Fibroblast of skin of back (primary cell): ENCODE measurements at places on chromosomes 12 and 14.
A peak's percentile ranks its signal among the peaks of the same experiment; 100 is the strongest.

GRCh38 chr12:109888179-109889020 is 8.1 kb upstream of the GLTP start:
- peak; percentile 97 for DNase-seq

DNA sequence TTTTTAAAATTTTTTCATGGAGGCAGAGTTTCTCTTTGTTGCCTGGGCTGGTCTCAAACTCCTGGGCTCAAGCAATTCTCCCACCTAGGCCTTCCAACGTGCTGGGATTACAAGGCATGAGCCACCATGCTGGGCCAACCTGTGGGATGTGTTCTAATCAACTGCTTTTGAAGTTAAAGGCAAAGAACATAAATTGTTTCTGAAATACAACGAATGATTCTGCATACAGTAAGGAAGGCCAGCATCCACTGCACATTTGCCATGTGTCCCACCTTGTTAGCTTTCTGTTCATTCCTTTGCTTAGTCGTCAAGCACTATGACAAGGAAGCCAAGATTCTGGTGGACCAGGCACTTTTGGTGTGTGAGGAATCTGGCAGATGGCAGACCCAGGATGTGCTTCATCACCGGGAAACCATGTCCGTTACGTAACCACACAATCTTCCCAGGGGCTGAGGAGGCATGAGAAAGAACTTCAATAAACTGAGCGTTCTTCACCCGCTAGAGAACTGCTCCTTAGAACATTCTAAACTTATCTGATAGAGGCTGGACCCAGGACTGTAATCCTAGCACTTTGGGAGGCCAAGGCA is 24.5 kb downstream of the MOK start:
- DNase-seq, result peak; percentile 91

DNA sequence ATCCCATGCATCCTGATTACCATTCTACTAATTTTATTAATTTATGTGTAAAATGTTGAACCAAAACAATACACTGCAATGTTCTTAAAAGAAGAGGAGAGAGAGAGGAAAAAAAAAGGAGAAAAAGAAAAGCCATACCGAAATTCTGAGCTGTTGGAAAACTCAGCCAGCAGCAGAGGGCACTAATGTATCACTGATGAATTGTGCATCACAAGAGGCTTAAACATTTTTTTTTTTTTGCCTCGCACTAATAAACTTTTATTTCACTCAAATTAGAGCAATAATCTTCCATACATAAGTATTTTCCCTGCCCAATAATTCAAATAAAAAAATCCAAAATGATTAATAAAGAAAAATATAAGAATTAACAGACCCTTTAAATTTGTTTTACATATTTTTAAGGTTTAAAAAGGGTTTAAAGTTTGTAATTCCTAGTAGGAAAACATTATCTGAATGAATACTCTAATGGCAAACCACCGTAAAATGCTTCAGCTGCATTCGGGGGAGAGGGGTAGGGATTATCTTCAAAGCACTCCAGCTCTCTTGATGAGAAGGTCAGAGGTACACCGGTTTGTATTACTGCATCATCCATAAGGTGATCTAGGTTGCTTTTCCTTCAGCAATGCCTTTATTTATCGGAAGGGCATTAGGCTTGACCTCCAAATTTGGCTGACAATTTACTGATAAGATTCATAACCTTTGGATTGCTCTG is 41.9 kb downstream of the ATP23 start:
- DNase-seq, result peak; percentile 58

GRCh38 chr12:131711551-131712205 is 788 bp downstream of the SFSWAP start:
- DNase-seq, result no peak

GRCh38 chr12:111434680-111435338 is 29.1 kb downstream of the SH2B3 start:
- peak; percentile 56 for DNase-seq

DNA sequence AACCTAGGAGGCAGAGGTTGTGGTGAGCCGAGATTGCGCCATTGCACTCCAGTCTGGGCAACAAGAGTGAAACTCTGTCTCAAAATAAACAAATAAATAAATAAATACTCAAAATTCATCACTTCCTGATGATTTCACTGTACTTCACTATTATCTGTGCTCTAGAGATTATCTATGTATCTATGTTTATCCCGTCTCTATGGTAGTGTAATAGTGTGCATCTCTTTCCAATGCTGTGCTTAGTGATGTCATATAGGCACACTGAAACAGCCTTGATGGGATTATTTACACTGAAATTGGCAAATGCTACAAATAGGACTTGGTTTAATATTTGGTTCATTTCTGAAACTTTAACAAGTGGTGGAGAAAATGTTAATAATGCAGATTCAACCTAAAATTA is 6.5 kb downstream of the CAPS2 start:
- no peak for DNase-seq

GRCh38 chr12:89230376-89231315 is 121.7 kb downstream of the DUSP6 start:
- no peak for DNase-seq

DNA sequence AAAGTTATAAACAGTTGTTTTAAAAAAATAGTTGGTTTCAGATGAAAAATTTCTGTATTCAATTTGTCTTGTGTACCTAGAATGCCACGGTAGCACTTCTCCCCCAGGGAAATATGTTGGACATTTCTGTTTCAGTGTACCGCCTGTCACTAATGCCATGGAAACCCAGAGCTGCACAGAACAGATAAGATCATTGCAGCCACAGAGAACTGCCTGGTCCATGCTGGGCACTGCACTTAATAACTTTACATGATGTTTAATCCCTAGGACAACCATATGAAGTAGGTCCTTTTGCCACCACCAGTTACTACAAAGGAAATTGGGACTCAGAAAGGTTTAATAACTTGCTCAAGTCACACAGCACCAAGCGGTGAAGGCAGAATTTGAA is 253.4 kb upstream of the SRRM4 start:
- DNase-seq, result no peak

DNA sequence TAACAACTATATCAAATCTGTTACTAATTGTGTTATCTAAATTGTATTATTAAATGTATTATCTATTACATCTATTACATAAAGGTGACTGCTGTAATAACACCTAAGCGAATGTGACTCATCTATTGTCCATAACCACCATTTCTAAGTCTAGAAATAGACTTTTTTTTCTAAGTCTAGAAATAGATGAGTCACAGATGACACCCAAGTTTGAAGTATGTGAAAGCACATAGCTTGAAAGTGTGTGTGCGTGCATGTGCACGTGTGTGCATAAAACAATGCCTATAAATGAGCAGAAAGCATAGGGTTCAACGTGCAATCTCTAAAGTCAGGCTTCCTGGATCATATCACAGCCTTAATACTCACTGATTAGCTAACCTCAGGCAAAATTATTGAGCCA is 451.3 kb upstream of the USP15 start:
- peak; percentile 44 for DNase-seq

- no peak for DNase-seq
Measured at GRCh38 chr14:40841886-40842285, 764.8 kb upstream of the LRFN5 start.

GRCh38 chr12:112528521-112528920 is 109.8 kb downstream of the PTPN11 start:
- no peak for DNase-seq

- peak; percentile 70 for DNase-seq
Measured at GRCh38 chr12:119989731-119990381, 820 bp downstream of the BICDL1 start.

DNA sequence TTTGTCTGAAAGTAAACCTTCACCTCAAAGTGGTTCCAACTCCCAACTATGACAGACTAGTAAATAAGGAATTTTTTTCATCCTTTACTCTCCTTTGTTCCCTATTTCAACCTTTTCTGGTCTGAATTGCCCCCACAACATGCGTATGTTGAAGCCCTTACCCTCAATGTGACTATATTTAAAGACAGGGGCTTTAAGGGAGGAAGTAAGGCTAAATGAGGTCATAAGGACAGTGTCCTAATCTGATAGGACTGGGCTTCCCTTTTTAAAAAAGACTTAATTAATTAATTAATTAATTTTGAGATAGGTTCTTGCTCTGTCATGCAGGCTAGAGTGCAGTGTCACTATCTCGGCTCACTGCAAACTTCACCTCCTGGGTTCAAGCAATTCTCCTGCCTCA is 86.3 kb downstream of the VCPKMT start:
- no peak for DNase-seq

GRCh38 chr14:103999795-104000440 is 57.6 kb upstream of the RD3L start:
- no peak for DNase-seq

- DNase-seq, result no peak
Measured at GRCh38 chr12:38102197-38102596, 214.4 kb upstream of the ALG10B start.

DNA sequence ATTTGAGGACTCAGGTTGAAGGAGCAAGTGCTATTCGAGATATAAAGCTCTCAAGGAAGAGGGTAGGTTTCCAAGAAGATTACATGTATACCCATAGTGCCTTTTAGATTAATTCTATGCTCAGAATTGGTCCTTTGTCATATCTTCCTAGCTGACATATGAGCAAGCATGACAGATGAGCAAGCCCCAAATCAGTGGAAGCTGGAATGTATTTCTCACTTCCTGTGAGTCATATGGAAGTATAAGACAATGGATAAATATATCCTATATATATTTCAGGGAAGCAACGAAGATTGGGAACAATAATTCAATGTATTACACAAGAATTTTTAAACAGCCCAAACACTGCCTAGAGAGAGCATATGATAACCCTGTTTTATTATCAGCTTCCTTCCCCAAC is 674.1 kb upstream of the ATXN7L3B start:
- peak; percentile 85 for DNase-seq

GRCh38 chr12:103097496-103097895 is 140.0 kb downstream of the ASCL1 start:
- DNase-seq, result no peak

GRCh38 chr14:59751578-59751977 is 119.0 kb downstream of the RTN1 start:
- no peak for DNase-seq

DNA sequence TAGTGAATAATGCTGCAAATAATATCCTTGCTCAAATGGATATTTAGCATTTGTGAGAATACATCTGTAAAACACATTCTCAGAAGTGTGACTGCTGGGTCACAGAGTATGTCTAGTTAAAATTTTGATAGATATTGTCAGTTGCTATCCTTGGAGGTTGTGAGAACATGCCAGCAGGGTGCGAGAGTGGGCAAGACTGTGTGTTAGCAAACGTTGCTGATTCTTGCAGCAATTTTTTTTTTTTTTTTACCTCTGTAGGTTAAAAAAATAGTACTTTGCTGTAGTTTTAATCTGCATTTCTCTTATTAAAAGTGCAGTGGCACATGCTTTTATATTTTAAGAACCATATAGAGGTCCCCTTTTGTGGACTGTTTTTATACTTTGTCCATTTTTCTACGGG is 4.5 kb upstream of the NYNRIN start:
- DNase-seq, result no peak

DNA sequence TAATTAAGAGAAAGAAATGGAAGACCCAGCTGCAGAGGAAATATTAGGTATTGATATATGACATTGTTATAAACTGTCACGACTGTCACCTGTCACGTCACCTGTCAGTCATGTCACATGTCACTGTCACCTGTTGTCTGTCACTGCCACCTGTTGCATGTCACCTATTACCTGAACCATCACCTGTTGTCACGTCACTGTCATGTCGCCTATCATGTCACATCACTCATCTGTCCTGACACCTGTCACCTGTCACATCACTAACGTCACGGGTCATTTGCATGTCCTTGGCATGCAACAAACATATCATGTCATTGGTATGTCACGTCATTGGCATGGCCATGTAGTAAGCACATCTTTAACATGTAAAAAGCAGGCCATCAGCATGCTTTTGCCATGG is 26.6 kb upstream of the TESC start:
- no peak for DNase-seq

DNA sequence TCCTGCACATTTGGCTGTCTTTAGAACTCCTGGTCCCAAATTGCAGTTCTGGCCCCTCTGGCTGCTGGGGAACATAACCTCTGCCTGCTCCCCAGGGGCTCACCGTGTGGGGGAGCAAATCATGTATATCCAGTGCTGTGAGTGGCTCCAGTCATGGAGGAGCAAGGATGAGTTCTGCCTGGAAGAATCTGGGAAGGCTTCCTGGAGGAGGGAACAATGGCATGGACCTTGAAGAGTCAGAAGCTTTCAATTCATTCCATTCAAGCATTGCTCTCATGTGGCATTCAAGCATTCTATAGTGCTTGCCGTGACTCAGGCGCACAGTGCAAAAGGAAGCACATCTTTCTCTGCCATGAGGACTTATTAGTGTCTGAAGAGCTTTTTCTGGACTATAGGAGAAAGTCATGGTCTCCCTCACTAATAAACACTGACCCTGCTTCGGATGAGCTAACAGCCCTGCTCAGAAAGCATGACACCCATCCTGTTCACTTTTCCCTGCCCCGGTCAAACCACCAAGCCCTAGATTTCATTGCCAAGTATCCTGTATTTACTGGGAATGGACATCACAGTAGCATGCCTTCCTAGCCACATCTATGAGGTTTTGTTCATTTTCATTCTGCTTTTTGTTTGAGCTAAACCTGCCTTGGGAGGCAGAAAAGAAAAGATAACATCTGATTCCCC is 3.5 kb downstream of the IFI27 start:
- DNase-seq, result no peak

- DNase-seq, result no peak
Measured at GRCh38 chr14:100396266-100396795, 73.2 kb downstream of the SLC25A47 start.

GRCh38 chr12:53972722-53973235 is at the start of gene HOXC11:
Gene HOXC11 (plus strand): TSS chr12:53973126. CDS start chr12:53973242, 116 bp downstream.
- no peak for DNase-seq

DNA sequence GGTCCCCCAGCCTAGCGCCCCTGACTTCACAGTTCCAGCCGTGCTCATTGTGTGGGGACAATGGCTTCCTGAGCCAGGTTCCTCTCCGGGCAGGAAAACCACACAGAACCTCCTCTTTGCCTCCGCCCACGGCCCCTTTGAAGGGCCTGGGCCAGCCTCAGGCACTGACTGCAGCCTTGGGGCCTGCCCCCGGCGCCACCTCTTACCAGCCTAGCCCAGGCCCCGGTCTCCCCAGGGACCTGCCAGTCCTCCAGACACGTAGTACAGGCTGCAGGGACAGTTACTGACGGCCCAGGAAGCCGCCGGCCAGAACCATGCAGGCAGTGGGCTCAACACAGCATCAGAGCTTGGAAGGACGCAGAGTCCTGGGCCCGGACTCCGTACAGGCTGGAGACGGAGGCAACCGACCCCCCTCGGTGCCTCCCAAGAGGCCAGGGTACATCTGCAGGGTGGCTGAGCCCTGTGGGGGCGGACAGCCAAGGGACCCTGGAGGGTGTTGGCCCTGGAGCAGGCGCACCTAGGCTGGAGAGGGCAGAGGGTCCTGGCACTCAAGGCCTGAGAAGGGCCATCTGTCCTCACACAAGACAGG is 20.9 kb upstream of the NUDT14 start:
- DNase-seq, result no peak

DNA sequence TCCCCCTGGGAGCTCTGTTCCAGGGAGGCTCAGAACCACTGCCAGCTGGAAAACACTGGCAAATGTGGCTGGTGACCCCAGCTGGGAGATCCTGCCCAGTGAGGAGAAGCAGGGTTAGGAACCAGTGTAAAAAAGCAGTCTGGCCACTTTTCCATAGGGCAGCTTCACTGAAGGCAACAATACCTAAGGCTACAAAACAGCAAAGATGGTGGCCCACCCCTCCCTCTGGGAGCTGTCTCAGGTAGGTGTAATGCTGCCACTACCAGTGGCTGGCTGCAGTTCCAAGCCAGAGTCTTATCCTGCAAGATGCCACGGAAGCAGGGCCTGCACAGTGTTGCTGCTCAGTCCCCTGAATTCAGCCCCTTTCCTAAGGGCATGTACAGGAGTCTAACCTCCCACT is 50.6 kb upstream of the ANO6 start:
- no peak for DNase-seq
